Stimulated activated CD8-positive, alpha-beta memory T cell treated with anti-CD3 and anti-CD28 coated beads, Interleukin-12 subunit alpha, Interleukin-12 subunit beta, amount 100 ng/mL, for 1 hour (primary cell): ENCODE measurements at places on chromosomes 12 and 14.

DNA sequence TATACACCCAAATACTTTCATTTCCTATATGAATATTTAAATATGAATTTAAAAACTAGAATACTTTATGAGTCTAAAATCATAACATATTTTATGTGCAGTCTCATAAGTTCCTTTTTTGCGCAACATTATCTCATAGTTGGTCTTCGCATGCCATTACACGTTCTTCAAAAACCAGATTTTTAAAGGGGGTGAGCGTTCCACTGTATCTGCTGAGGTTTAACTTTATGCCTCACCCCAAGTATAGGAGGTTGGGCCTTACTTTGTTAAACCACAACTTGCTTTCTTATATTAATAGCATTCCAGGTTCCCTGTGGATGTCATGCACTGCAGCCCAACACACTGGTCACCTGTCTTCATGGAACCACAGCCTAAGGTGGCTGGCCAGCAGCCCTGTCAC lies 118.6 kb downstream of the APAF1 start:
- no peak for DNase-seq

- DNase-seq: no peak
Observed at GRCh38 chr12:118050972-118051910, 9.7 kb downstream of the WSB2 start.

GRCh38 chr12:62164036-62164435 lies 96.2 kb upstream of the USP15 start:
- no peak for DNase-seq

DNA sequence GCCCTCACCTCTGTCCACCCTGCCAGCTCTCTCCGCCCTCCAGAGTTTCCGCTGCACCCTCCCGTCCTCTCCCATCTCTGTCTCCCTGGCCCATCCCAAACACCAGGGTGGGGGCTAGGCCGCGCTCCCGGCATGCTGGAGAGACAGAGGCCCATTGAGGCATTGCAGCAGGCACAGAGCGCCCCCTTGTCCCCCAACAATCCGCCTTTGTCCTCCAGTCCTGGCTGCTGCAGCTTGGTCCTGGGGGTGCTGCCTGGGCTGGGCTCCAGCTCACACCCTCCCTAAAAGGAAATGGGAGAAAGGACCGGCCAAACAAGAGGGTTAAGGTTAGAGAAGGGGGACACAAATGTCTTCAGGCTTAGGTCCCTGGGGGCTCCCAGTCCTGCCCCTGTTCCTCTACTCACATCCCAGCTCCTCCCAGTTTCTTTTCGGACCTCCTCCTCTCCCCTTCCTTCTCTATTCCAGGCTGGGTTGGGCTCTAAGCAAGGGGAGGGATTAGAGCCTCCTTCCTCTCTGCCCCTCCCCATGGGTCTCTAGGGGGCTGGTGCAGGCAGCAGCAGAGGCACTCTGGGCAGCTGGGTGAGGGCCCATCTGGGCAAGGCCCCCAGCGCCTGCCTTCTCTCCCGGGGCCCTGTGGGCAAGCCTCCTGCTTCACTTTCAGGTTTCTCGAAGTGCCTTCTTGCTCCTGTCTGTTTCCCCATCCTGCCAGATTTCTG lies at the start of gene CMTM5:
TSS of gene CMTM5 (plus strand) at position 565 of the 716 bp plus-strand sequence. CDS start 206 bp downstream, outside the sequence.
- DNase-seq: no peak

GRCh38 chr12:23722655-23723054 lies 226.8 kb downstream of the SOX5 start:
- no peak for DNase-seq

DNA sequence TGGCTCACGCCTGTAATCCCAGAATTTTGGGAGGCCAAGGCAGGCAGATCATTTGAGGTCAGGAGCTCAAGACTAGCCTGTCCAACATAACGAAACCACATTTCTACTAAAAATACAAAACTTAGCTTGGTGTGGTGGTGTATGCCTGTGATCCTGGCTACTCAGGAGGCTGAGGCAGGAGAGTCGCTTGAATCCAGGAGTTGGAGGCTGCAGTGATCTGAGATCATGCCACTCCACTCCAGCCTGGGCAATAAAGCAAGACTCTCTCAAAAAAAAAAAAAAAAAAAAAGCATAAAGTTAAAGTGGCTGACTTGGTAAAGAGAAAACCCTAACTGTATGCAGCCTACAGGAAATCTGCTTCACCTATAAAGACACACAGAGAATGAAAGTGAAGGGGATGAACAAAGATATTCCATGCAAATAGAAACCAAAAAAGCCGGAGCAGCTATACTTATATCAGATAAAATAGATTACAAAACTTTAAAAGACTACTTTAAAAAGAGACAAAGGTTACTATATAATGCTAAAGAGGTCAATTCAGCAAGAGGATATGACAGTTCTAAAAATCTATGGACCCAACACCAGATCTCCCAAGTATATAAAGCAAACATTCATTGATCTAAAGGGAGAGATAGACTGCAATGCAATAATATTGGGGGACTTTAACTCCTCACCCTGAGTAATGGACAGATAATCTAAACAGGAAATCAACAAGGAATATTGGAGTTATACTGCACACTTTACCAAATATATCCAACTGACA lies 4.1 kb downstream of the CLEC2B start:
- no peak for DNase-seq

GRCh38 chr12:26740348-26740747 lies 92.6 kb downstream of the ITPR2 start:
- DNase-seq: no peak

- DNase-seq: no peak
Observed at GRCh38 chr12:126069549-126070165, 1004.4 kb downstream of the AACS start.

- no peak for DNase-seq
Observed at GRCh38 chr14:71212683-71213107, 305.4 kb downstream of the PCNX1 start.
